AG09319 (cell line): ENCODE measurements at places on chromosomes 11 and 22.

DNA sequence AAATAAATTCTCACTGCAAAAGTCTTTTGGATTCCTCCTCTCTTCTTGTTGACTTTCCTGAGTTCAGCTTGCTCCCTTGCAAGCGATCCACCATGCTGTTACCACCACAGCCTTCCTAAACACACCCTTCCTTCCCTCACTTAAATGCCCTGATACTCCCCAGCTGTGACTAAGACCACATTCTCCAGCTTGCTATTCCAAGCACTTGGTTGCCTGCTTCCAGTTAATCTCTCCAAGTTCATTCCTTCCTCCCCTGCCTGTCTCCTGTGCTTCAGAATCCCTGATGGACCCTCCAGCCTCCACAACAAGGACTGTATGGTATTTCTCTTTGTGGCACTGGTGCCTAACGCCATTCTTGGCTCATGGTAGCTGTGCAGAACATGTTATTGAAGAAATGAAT is 603.9 kb upstream of the CADM1 start:
- no peak for DNase-seq

- DNase-seq, result no peak
Measured at GRCh38 chr11:114318361-114318760, 22.2 kb downstream of the NNMT start.

DNA sequence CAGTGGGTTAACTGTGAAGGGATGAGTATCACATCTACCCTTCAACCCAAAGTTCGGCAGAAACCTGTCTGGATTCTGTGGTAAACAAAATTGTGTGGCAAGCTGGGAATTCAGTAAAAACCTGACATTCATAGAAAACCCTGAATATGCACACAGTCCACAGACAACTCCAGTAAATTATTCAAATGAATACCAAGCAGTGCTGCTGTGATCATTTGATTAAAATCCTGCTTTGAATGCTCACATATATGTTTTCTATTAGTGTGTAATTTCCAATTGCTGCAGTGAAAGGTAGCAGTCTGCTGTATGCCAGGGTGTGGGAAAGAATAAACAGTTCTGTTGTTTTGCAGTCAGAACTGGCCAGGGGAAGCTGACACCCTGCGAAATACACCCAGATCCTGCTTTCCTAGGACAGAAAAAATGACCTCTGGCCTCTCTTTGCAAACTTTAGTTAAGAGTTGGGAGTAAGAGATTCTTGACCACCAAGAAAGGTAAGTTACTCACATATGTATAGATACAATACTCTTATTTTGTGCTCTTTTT is 217.8 kb downstream of the FAM76B start:
- DNase-seq, result no peak

DNA sequence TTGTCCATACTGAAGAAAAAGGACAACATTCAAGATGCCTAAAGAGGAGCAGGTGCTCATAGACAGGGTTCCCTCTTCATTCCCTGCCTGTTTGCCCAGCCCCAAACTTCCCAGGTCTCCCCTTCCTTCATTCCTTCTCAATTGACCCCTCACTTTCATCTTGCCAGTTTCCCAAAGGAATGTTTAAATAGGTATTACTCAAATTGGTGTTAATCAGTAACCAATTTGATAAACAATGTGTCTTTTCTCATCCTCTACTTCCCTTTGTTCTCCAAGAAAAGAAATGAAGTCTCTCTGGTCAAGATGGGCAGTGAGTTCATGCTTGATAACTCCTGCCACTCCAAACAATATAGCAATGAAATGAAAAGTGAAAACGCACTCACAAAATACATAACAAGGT is 101.9 kb downstream of the TMPRSS5 start:
- DNase-seq, result no peak

- peak; percentile 14 for DNase-seq
Measured at GRCh38 chr11:105109855-105110687, 29.5 kb downstream of the CARD18 start.

- DNase-seq, result no peak
Measured at GRCh38 chr11:71452199-71453036, 585 bp upstream of the NADSYN1 start.

DNA sequence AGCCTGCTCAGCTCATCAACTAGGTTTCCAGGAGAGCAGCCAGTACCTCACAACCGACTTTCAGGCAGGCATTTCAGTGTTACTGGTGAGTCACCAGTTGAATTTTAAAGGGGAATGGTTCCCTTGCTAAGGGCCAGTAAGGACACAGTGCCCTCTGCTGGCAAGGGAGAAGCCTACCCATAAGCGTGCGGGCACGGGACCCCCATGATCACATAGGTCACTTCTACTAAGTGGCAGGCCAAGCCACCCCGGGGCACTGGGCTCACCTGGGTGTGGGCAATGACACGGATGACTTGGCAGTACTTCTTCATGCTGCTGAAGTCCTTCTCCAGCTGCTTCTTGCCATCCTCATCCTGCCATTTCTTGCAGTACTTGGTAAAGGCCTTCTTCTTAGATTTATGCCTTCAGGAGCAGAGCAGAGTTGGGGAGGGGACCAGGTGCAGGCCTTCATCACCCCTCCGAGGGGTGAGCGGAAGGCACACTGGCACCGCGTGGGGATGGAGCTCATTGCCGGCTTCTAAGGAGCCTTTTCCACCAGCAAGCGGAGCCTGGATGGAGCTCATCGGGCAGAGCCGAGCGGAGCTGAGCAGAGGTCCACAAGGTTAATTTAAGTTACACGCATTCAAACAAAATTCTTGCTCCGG is 2.9 kb downstream of the RPL3 start:
- peak; percentile 85 for DNase-seq

- no peak for DNase-seq
Measured at GRCh38 chr11:15446929-15447328, 332.2 kb downstream of the INSC start.

DNA sequence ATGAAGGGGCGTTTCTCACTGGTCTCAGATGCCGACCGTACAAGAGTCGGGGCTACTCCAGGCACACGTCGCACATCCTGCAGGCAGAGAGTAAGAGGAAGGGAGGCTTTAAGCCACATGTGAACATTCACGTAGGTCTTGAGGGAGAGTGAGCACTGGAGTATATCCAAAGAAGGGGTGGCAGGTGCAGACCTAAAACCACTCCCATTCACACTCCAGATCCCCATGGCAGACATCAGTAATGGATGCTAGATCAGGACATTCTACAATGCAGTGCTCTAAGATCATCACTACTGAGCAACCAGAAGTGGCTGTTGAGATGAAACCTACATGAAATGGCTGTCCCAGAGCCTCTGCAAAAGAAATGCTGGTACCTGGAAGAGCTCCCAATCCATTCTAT is 39.0 kb downstream of the WT1 start:
- no peak for DNase-seq

- no peak for DNase-seq
Measured at GRCh38 chr11:132686886-132687285, 845.4 kb downstream of the OPCML start.

DNA sequence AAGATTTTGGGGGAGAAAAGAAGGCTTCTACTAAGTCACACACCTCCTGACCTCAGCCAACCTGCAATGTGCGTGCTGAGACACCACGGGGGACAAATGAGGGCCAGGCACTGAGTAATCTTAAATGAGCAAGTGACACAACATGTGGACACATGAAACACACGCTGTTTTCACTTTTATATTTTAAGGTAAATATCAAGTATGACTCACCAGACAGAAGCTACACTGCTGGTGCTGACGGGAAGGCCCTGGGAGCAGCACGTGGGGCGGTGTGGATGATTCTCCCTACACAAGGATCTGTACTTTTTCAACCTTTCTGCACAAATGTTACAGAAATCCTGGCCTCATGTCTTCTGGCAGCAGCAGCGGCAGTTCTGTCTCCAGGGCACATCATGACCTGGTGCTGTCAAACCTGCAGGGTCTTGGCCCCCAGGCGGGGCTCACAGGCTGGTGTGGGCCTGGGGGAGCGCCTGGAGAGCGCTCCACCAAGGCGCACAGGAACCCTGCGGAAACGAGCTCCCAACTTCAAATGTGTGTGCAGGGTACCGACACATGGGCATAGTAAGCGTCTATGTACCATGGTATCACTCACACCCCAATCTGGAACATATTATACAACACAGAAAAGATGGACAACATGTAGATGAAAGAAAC is 61.7 kb downstream of the DGCR2 start:
- no peak for DNase-seq
